ENCODE measurements at places on chromosomes 6 and 20.

DNA sequence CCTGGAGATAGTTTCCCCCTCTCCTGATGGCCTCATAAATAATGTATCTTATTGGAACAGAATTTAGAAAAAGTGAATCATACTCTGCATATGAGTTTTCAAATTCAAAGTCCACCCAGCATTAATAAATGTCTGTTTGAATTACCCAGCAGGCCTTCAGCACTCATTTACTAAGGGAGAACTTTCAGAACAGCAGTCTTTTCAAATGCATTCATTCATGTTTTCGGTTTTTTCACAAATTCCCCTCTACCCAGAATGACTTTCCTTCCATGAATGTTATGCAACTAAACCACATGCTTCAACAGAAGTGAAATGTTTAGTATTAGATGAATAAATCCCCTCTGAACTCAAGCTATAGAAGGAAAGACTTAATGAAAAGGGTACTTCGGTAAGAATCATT, 92.4 kb downstream of the RTN4IP1 start:
- no peak for DNase-seq

DNA sequence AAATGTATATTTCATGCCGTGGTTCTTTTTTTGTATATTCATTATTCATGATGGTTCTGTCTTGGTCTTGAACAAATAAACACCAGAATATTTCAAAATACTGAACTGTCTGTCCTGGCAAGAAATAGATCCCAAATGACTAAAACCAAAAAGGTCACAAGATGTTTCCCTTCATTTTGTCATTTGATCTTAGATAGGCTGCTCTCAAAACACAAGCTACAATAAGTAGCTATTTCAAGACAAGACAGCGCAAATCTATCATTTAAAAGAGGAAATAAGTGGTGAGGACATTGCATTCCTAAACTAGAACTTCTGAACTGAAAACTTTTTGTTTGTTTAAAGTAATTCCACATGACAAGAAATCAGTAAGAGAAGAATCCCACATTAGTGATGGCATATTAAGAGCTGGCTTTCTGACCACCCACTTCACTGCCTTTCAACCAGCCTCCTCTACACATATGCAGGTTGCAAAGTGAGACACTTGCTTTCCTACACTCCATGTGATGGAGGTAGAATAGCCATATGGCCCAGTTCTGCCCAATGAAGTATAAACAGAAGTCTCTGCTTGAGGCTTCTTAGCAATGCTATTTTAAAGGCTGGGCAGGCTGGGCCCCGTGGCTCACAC, 54.4 kb upstream of the CCDC28A start:
- DNase-seq, result no peak

GRCh38 chr6:116210750-116211425, 43.0 kb downstream of the TSPYL4 start:
- no peak for DNase-seq

- no peak for DNase-seq
Observed at GRCh38 chr6:90106449-90106848, 190.2 kb downstream of the BACH2 start.

DNA sequence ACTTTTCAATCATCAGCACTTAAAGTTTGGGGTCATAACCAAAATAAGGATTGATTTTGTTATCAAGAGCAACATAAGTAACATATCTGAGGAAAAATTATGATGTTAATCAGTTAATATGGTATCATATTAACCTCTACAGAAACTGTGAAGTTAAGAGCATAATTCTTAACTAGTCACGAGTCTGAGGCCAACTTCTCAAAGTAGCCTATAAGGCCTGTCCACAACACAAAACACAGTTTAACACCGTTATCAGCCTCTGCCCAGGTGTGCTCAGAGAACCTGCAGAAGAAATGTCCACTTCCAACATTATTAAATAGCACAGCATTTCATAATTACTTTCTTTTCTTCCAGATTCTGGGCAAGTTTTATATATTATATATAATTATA, 1.1 kb downstream of the STX7 start:
- no peak for DNase-seq

DNA sequence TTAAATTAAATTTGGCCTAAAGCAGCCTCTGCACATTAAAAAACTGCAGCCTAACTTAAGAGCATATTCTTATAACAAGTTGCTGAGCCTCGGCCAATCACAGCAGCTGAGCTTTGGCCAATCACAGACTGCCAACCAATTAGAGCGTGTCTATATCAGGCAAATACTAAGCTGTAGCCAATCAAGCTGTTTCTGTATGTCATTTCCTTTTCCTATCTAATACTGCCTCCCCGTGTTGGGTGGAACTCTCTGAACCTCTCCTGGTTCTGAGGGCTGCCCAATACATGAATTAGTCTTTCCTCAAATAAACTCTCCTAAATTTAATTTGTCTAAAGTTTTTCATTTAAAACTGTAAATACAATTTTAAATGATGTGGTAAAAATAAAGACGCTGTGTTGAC, 3.9 kb upstream of the TMEM244 start:
- DNase-seq, result no peak

GRCh38 chr20:31927627-31928159, 24.2 kb downstream of the PDRG1 start:
- no peak for DNase-seq

- no peak for DNase-seq
Observed at GRCh38 chr20:25239387-25240370, 8.2 kb upstream of the PYGB start.

- peak; percentile 36 for DNase-seq
Observed at GRCh38 chr6:15253203-15254022, 7.5 kb downstream of the JARID2 start.

- no peak for DNase-seq
Observed at GRCh38 chr20:59940956-59941294, 736 bp downstream of the FAM217B start.

GRCh38 chr20:47642624-47643023, 140.9 kb downstream of the NCOA3 start:
- DNase-seq, result no peak

- no peak for DNase-seq
Observed at GRCh38 chr20:62307226-62308101, 4.7 kb downstream of the ADRM1 start.

- DNase-seq, result no peak
Observed at GRCh38 chr20:41639630-41640029, 21.5 kb upstream of the CHD6 start.

DNA sequence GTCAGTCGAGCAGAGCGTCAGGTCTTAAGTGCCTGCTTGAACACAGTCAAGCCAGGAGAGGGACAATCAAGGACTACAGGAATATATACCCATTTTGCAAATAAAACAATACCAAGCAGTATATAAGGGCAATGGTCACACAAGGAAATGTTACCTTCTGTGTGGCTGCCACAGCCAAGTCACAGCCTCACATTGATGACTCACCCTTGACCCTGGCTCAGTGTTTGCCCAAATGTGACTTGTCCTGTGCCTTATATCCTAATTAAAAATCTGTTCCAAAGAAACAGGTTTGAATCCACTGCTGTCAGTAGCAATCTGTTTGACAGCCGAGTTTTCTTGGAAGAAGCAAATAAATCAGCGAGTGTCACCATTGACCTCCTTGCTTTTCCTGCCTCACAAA, 34.3 kb downstream of the C6orf89 start:
- no peak for DNase-seq

GRCh38 chr6:38445925-38446324, 193.8 kb downstream of the BTBD9 start:
- no peak for DNase-seq

GRCh38 chr20:15380770-15381169, 1043.4 kb upstream of the FLRT3 start:
- no peak for DNase-seq
